Stimulated activated CD4-positive, alpha-beta T cell treated with anti-CD3 and anti-CD28 coated beads, Interleukin-1b, Interleukin-23, amount 100 ng/mL, for 4 hours (primary cell): ENCODE measurements at places on chromosomes 4 and X.
A peak's percentile ranks its signal among the peaks of the same experiment; 100 is the strongest.

DNA sequence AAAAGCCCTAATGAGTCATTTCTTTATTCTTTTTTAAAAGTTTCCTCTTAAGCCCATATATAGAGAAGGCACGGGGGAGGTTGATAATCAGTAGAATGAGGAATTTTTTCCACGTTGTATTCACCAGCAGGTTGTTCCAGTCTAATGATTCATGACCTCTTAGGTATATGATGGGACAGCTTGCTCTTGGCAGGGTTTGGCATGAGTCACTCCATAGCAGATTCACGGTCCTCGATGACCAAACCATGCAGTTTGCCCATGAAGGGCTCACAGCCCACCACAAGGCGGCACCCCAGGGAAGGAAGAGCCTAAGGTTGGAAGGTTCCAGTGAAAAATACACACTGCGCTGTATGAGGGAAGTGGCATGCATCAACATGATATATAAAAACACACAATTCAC is 623.8 kb upstream of the DIPK2B start:
- peak; percentile 39 for DNase-seq

- DNase-seq, result no peak
Measured at GRCh38 chr4:78168029-78168428, 110.9 kb downstream of the FRAS1 start.

DNA sequence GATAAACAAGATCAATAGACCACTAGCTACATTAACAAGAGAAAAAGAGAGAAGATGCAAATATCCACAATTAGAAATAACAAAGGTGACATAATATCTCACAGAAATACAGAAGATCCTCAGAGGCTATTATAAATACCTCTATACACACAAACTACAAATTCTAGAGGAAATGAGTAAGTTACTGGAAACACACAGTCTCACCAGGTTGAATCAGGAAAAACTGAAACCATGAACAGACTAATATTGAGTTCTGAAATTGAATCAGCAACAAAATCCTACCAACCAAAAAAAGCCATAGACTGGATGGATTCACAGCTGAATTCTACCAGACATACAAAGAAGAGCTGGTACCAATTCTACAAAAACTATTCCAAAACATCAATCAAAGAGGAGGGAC is 211.8 kb upstream of the CPEB2 start:
- no peak for DNase-seq

GRCh38 chrX:16429406-16429805 is 220.6 kb upstream of the S100G start:
- DNase-seq, result no peak

GRCh38 chr4:183657564-183657963 is 1.4 kb downstream of the RWDD4 start:
- no peak for DNase-seq
